ENCODE measurements at places on chromosomes 2 and 18.

GRCh38 chr2:163553601-163554000 lies 182.2 kb downstream of the FIGN start:
- DNase-seq, result no peak

- peak; percentile 66 for DNase-seq
Measured at GRCh38 chr2:224650815-224651439, 65.2 kb downstream of the CCDC195 start.

- DNase-seq, result no peak
Measured at GRCh38 chr2:163135256-163135655, 296.7 kb upstream of the KCNH7 start.

DNA sequence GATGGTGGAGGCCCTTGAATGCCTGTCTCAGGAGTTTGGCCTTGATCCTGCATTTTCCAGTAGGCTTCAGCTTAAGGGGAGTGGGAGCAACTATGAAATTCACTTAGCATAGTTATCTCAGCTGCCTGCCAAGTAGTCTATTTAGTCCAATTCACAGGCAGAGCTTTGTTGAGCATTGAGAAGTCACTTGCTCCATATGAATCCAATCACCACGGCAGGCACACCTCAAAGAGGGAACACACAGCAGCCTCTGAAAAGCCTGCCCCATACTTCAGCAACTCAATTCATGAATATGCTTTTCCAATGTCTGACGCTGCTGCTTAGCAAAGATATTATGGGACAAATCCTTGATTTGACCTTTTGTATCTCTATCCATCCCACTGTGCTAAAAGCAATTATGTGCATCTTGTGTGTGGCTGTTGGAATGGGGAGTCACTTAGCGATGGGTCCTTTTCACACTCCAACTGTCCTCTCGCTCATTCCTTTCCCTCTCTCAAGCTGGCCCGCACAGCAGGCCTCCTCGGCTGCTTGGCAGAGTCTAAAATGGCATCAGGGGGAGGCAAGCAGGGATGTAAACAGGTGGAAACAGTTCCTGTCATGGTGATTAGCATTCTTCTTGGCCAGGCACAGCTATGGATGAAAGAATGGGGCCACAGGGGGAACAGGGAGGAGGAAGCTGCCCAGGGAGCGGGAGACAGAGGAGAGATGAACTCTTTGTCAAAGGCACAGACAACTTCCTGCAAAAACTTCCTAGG lies 56.0 kb upstream of the LRPPRC start:
- DNase-seq, result no peak

DNA sequence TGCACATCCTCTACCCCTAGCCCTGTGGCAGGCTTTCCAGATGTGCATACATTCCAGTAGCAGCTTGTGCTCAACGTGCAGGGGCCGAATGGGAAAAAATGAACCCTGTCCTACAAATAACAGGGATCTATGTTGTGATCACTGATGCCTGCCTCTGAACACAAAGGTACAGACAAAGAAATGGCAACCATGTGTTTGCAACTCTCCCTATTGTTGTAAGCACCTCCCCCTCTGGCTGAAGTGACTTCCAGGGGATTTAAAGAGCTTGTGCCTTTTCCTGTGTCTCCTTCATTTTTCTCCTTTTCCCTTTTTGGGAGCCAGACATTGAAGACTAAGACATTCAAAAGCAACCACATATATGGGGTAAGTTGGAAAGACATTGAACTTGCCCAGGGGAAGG lies 21.6 kb downstream of the ARHGAP25 start:
- DNase-seq, result no peak

- DNase-seq, result no peak
Measured at GRCh38 chr2:20487392-20488174, 40.7 kb downstream of the RHOB start.

DNA sequence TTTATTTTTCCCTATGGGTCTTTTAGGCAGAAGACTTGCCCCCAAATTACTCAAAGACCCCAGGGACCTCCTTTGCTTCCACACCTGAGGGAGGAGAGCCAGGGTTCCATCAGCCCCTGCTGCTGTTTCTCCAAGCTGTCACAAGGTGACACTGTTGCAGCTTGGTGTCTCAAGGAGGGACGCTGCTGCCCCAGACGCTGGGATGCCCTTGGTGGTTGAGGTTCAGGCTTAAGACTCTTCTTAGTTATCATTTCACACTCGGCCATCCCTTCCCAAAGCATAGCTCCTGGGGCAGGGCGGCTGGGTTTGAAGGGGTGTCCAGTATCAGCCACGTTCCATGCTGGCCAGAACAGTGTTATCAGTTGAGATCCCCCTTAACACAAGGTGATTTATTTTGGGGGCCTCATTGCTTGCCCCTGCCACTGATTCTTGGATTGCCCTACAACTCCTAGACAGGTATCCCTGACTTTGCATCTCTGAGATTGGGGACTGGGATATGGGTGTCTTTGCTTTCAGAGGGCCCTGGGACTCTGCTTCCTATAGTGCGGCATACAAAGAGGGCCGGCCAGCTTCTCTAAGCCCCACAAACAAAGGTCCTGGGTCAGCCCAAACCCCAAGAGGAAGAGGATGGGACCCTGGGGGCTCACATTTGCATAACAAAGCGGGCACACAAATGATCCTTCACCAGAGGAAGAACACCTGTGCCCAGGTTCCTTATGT lies 22.7 kb downstream of the GPR55 start:
- peak; percentile 26 for DNase-seq

GRCh38 chr2:98867539-98868309 lies 68.3 kb downstream of the CRACDL start:
- DNase-seq, result peak; percentile 16

DNA sequence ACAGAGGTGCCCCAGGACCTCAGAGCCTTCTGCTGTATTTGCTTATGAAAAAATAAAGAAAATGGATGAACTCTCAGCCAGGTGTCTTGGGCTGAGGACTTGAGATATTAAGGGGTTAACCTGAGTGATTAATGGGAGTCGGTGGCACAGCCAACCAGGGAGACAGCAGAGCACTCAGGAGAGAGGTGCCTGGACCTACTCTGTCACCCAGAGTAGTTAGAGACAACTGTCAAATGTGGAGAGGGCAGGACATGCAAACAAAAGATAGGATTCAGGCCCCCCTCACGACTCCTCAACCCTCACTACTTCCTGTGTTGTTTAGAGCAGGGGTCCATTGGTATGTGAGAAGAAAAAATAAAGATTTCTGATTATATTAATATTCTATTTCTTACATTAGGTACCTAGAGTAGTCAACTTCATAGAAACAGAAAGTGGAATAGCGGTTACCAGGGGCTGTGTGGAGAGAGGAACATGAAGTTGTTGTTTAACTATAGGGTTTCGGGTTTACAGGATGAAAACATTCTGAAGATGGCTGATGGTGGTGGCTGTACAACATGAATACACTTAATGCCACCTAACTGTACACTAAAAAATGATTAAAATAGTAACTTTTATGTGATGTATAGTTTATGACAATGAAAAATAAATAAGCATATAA lies 28.6 kb upstream of the CETN1 start:
- DNase-seq, result no peak

GRCh38 chr2:163729636-163730273 lies 6.1 kb downstream of the FIGN start:
- DNase-seq, result no peak

GRCh38 chr2:119225105-119225865 lies 1.7 kb downstream of the STEAP3 start:
- DNase-seq, result no peak

GRCh38 chr18:62453864-62454263 lies 69.0 kb upstream of the ZCCHC2 start:
- no peak for DNase-seq

- no peak for DNase-seq
Measured at GRCh38 chr2:226742347-226742746, 57.3 kb downstream of the IRS1 start.
